ENCODE measurements at places on chromosomes 5 and 9.

GRCh38 chr9:127826253-127826913 lies 23.7 kb downstream of the FPGS start:
- no peak for DNase-seq

- no peak for DNase-seq
Observed at GRCh38 chr9:121654499-121655140, 3.2 kb downstream of the DAB2IP start.

DNA sequence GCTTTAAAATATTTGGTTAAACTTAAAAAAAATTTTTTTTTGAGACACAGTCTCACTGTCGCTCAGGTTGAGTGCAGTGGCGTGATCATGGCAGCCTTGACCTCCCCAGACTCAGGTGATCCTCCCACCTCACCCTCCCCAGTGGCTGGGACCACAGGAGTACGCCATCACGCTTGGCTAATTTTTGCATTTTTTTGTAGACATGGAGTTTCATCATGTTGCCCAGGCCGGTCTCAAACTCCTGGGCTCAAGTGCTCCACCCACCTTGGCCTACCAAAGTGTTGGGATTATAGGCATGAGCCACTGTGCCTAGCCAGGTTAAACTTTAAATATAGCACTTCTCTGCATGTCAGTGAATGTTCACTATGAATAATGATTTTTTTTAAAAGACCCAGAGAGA lies 224.5 kb upstream of the RFX3 start:
- DNase-seq, result no peak

DNA sequence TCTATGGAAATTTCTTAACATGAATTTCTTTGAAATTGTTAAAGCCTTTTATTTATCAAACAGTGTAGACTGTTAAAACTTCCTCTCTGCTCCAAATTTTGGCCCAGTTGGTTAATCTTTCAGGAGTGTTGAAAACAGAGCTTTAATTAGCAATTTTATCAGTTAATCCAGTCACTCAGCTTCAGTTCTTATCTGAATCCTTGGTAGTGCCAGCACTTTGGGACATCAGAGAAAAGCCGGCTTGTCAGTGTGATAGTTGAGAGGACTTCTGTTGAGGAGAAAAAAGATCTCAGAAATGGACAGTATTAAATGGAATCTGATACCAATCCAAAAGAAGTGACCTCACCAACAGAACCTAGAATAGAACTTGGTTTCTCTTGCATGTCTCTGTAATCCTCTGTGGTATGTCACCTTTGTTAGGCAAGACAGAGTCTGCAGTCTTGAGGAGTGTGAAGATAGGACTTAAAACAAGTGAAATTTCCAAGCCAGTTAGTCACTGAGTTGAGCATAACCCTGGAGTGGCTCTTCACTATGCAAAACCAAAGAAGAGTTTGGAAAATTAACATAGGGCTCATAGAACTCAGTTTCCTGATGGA lies 251.8 kb downstream of the NNT start:
- no peak for DNase-seq

GRCh38 chr9:37329576-37329975 lies 92.9 kb upstream of the GRHPR start:
- no peak for DNase-seq

GRCh38 chr9:124975131-124975530 lies 34.2 kb upstream of the GOLGA1 start:
- no peak for DNase-seq

- DNase-seq, result no peak
Observed at GRCh38 chr9:92945796-92946195, 1.5 kb upstream of the FGD3 start.

- DNase-seq, result no peak
Observed at GRCh38 chr5:156469636-156470035, 142.7 kb downstream of the SGCD start.

DNA sequence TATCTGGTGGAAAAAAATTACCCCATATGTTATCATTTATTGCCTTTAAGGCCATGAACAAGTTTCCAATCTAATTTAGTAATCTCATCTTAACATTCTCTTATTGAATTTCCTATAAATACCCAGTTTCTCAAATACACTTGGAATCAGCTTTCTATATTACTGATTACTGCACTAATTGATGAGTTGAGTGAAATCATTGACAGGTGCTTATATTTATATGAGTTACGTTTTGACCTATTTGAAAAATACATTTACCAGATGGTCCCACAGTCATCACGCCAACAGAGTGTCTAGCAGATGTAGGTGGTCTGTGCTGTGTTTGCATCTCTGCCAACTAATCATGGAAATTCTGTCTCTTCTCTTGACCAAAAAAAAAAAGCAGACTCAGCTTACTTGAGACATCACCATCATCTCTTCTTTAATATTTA lies 307.3 kb upstream of the NREP start:
- no peak for DNase-seq

- DNase-seq, result no peak
Observed at GRCh38 chr5:10432059-10433008, 9.3 kb upstream of the ROPN1L start.

DNA sequence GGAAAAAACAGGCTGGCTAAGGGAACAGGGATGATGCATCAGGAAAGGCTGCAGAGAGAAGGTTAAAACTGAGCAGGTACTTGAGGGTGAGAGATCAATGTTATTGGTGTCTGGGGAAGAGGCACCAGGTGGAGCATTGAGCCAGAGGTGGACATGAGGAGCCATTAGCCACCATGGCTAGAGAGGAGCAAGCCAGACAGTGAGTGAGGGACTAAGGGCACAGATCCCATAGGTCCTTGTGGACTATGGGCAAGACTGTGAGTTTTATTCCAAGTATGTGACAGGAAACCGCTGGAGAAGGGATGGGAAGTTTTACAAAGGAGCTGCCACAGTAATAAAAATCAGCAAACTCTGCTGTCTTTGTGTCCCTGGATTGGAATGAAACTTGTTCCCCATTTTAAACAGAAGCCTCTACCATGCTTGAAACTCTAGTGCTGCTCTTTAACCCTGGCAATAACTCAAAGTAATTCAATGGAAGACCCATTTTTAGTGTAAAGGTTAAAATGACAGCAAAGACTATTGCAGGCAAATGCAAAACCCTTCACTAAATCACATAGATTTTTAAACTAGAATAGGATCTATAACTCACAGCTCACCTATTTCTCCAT lies 349.8 kb downstream of the ENC1 start:
- DNase-seq, result no peak

DNA sequence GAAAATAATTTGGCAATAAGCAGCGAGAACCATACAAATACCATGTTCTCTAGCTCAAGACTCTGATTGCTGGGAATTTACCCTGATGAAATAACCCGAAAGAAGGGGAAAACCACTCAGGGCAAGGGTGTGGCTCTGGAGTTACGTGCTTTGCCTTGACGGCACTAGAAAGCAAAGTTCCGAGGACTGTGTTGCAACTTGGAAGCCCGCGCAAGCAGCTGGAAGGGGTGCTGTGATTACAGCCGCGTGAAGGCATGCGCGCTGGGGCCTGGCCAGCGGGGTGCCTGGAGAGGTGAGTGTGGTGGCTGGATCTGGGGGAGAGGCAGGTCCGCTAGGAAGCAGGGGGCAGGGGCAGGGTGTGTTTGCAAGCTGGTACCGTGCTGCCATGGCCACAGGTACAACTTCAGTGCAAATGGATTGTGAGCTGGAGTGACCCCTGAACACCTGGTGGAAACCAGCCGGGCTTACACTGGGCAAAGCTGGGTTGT lies 52.6 kb upstream of the CNOT6 start:
- DNase-seq, result no peak

- DNase-seq, result no peak
Observed at GRCh38 chr9:89104821-89105220, 73.8 kb downstream of the SHC3 start.

DNA sequence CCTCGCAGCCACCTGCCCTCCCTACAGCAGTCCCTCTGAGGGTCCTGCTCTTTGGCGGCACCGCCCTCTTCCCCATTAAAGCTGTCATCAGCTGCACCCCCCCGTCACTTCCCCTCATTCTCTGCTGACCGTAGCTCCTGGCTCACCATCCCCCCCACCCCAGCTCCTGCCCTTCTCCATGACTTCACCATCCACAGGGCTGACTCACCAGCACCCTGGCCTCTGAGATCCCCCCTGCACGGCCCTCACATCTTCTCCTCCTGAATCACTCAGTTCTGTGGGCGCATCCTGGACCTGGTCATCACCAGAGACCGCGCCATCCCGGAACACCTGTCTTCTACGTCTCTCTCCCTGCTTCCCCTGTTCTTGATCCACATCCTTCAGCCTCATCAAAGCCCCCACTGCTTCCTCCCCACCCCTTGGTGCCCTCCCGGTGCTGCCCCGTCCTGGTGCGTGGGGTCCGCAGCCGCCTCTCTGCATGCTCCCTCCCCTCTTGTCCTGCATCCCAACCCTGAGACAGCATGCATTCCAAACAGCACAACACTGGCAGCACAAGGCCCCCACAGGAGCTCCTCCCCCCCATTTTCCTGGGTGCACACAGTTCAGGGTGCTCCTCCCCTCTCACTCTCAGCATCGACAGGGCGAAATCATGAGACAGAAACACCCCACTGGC lies 12.9 kb downstream of the FLT4 start:
- DNase-seq, result no peak

DNA sequence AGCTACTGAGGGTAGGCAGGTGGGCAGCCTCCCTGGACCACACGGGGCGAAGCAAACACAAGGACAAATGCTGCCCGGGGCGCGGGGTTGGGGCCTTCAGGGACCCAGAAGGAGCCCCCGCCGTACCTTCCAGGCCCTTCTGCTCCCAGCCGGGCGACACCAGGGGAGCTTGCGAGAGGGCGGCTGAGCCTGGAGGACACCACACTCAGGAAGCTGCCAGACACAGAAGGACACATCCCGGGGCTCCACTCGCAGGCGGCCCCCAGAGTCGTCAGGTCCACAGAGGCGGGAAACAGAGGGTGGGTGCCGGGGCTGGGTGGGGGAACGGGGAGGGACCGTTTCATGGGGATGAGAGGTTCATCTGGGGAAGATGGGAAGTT lies 58.5 kb upstream of the UBAC1 start:
- DNase-seq, result no peak

GRCh38 chr9:113219969-113220368 lies 1.1 kb downstream of the FKBP15 start:
- DNase-seq, result peak; percentile 14

- DNase-seq, result no peak
Observed at GRCh38 chr5:127256886-127257597, 33.6 kb upstream of the MEGF10 start.

DNA sequence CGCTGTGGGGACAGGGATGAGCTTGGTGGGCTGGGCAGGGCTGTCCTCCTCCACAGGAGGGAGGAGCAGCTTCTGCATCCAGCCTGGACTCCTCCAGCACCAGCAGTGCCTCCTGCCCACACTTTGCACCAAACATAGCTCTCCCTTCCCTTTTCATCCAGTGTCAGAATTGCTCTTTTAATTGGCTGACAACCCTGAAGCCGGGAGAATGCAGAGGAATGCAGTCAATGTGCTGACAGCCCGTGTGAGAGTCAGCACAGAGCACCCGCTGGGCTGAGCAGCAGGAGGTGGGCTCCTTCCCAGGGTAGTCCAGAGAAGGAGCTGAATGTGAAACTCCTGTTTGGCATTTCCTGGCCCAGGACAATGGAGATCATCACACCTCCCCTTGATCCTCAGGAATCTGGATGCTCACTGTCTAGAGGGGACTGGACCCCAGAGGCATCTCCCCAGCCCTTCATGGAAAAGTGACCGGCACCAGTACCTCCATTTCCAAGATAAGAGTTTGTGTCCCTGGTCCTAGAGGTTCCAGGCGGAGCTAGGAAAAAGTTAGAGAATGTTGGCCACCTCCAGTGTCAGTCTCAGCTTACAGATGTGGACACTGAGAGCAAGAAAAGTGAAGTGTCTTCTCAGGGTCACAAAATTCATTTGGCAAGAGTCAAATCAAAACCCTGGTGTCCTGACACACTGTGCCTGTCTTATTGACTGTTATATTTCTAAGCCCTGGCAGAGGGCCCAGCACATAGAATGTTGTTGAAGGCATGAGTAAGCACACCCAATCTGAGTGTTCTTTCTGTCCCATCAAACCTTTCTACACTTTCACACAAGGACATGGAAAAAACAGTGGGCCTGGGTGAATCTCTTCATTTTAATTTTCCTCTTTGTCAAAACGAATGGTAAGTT lies 202.1 kb downstream of the SNX18 start:
- no peak for DNase-seq

- DNase-seq, result no peak
Observed at GRCh38 chr9:120625222-120625621, 45.3 kb upstream of the CDK5RAP2 start.

DNA sequence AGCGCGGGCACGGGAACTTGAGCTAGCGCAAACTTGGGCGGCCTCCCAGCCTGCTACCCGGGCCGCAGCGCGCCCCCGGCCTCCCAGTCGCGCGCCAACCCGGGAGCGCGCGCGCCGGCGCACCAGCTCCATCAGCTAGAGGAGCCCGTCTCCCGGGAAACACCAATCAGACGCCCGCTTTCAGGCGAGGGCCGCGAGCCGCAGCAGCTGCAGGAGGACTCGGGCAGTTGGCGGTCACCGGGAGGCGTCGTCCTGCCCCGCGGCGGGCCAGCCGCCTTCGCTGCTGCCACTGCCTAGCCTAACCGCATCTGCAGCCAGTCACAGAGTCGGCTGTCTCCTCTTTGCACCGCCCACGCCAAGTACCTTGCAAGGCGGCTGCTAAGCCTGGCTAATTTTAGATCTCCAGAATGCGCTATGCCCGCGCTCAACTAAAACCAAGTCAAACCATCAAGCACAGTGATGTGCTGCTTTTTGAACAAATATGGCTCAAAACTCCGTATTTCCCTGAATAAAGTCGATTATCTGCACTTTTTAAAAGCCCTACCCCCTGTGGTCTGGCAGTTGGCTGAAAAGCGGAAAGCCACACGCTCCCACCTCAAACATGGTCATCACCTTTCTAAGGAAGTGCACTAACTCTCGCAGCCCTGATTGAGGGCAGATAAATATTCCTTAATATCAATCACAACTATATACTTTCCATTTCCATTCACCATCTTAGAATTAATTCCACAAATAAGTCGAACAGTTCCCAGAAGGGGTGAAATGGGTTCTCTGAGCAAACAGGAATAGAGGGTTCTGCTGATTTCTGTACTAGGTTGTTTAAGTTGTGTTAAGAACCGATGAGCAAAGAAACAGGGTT lies 221.8 kb downstream of the MEF2C start:
- DNase-seq, result no peak

- DNase-seq, result no peak
Observed at GRCh38 chr5:142152384-142152732, 43.8 kb downstream of the NDFIP1 start.

- DNase-seq, result no peak
Observed at GRCh38 chr9:121696930-121697329, 45.5 kb downstream of the DAB2IP start.

DNA sequence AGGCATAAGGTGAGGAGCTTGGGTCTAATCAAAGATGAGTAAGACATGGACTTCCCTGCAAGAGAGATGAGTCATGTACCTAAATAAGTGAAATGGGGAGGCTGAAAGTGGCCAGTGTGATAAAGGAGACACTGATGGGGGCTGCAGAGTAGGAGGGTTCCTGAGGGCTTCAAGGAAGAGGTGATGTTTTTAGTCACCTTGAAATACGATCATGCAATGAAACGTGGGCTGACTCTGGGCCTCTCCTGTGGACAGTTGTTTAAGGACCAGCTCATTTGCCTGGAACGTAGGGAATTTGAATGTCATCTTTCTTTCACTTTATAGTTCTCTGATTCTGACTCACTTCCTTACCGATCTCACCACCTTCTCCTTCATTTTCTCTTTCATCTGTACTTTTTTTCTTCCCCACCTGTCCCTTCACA lies 49.6 kb upstream of the CPLX2 start:
- peak; percentile 23 for DNase-seq

All from activated naive CD8-positive, alpha-beta T cell treated with anti-CD3 and anti-CD28 coated beads, Interleukin-2, amount 50 U/mL, for 24 hours (primary cell).